ENCODE measurements at places on chromosomes 13 and 19.
A peak's percentile ranks its signal among the peaks of the same experiment; 100 is the strongest.

GRCh38 chr13:102212729-102213128 lies 189.1 kb downstream of the FGF14 start:
- no peaks in the 10 kb centered on the region for H3K4me1 ChIP-seq
- H3K27me3 ChIP-seq, result no peaks in the 10 kb centered on the region
- H3K4me3 ChIP-seq, result no peak overlapping the region
- H3K27ac ChIP-seq, result no peak overlapping the region
- DNase-seq, result no peak

- H3K4me1 ChIP-seq, result peaks cover 14% of the 10 kb centered on the region
- H3K27me3 ChIP-seq, result no peaks in the 10 kb centered on the region
- H3K27ac ChIP-seq, result peak overlapping the region; percentile 100
- no peak for DNase-seq
- peak overlapping the region; percentile 30 for H3K4me3 ChIP-seq
These were observed 500 bp upstream of the JUNB start for GRCh38 chr19:12790628-12791344.

- H3K36me3 ChIP-seq, result no peaks in the 10 kb centered on the region
- H3K4me3 ChIP-seq, result no peak overlapping the region
- DNase-seq, result no peak
- peaks cover 4% of the 10 kb centered on the region for H3K4me1 ChIP-seq
- no peaks in the 10 kb centered on the region for H3K27me3 ChIP-seq
These were observed 16.8 kb downstream of the SLAIN1 start for GRCh38 chr13:77714119-77714755.

DNA sequence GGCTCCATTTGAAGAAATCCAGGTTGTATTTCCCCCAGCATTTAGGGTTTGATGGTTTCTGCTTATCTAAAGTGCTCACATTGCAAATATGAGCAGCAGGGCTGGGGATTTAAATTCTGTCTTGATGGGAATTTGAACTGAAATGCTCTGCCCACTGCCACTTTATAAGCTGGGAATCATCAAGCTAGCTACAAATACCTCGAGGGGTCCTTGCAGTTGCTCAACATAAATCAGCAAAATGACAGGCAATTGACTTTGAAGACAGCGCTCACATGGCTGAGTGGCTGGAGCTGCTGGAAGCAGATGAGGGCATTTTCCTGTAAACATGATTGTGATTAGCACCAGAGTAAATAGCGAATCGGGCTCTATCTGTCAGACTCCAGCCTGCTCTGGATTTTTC lies 39.4 kb upstream of the MEDAG start:
- DNase-seq, result no peak
- no peak overlapping the region for H3K27ac ChIP-seq
- no peaks in the 10 kb centered on the region for H3K36me3 ChIP-seq
- H3K4me1 ChIP-seq, result peaks cover 3% of the 10 kb centered on the region
- no peaks in the 10 kb centered on the region for H3K27me3 ChIP-seq

- no peaks in the 10 kb centered on the region for H3K27me3 ChIP-seq
- peak; percentile 38 for DNase-seq
- no peaks in the 10 kb centered on the region for H3K36me3 ChIP-seq
- no peak overlapping the region for H3K27ac ChIP-seq
These were observed 149.0 kb upstream of the SOX1 start for GRCh38 chr13:111917901-111918300.

DNA sequence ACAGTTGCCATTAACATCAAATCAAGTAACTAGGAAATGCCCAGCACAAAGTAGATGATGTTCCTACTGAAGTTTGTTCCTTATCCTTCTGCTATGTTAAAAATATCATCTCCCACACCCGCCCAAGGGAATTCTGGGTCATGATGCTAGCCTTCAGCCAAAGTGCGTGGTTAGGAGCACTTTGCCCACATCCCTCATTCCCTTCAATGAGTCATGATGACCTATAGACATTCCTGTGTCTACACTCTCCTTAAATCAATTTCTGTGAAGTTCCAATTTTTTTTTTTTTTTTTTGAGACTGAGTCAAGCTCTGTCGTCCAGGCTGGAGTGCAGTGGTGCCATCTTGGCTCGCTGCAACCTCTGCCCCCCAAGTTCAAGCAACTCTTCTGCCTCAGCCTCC lies 17.0 kb downstream of the RXFP2 start:
- DNase-seq, result no peak
- no peaks in the 10 kb centered on the region for H3K4me1 ChIP-seq
- no peak overlapping the region for H3K4me3 ChIP-seq
- no peaks in the 10 kb centered on the region for H3K36me3 ChIP-seq

GRCh38 chr19:10406191-10406590 lies 2.8 kb upstream of the CDC37 start:
- no peak overlapping the region for H3K27ac ChIP-seq
- no peaks in the 10 kb centered on the region for H3K27me3 ChIP-seq
- no peaks in the 10 kb centered on the region for H3K36me3 ChIP-seq
- no peak overlapping the region for H3K4me3 ChIP-seq
- no peak for DNase-seq
- peaks cover 20% of the 10 kb centered on the region for H3K4me1 ChIP-seq

- peaks cover 12% of the 10 kb centered on the region for H3K4me1 ChIP-seq
- no peak for DNase-seq
- H3K36me3 ChIP-seq, result no peaks in the 10 kb centered on the region
- H3K27ac ChIP-seq, result no peak overlapping the region
- H3K27me3 ChIP-seq, result no peaks in the 10 kb centered on the region
These were observed 7.7 kb upstream of the IRS2 start for GRCh38 chr13:109794095-109794494.

- no peaks in the 10 kb centered on the region for H3K36me3 ChIP-seq
- no peaks in the 10 kb centered on the region for H3K4me1 ChIP-seq
- H3K27ac ChIP-seq, result no peak overlapping the region
- no peaks in the 10 kb centered on the region for H3K27me3 ChIP-seq
These were observed 42.7 kb downstream of the ADPRHL1 start for GRCh38 chr13:113410472-113411201.

DNA sequence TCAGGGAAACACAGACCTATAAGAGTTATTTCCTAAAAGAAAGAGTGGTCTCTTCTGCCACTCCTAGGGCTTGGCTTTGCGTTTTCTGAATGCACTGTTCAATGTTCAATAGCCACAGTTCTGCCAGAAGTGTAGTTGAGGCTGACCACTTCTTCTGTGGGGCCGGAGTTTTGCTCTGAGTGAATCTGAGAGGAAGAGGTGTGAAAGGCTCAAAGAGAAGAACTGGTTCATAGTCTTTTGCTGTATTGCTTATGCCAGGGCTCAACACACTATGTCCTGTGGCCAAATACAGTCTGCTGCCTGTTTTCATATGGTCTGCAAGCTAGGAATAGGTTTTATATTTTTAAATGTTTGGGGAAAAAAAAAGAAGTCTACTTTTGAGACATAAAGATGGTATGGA lies 128.2 kb downstream of the STOML3 start:
- H3K36me3 ChIP-seq, result peaks cover 7% of the 10 kb centered on the region
- H3K4me3 ChIP-seq, result no peak overlapping the region
- H3K27ac ChIP-seq, result no peak overlapping the region
- DNase-seq, result no peak
- no peaks in the 10 kb centered on the region for H3K27me3 ChIP-seq
- no peaks in the 10 kb centered on the region for H3K4me1 ChIP-seq

DNA sequence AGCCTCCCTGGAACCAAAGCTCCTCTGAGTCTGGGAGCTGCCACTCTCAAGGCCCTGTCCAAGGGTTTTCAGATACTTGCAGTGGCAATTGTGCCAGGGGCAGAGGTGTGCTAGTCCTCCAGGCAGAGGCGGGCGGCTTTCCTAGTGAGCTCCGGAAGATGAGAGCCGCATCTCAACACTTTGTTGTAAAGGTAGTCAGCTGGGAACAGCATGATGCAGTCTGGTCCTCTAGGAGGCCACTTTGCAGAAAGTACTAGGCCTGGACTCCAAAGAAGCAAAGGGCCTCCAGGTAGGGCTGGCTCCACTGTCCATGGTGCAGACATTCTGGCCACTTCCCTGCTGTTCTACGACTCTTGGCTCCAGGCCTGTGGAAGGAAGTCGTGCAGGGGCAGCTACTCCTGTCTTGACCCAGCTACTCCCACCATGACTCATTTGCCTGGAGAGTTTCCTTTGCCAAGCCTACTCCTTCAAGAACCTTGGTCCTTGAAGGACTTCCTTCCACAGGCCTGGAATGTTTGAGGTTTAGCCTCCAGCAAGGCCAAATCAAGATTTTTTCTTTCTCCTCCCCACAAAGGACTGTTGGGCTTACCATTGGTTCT lies 9.9 kb upstream of the ZNF536 start:
- H3K27ac ChIP-seq, result no peak overlapping the region
- no peak for DNase-seq
- H3K36me3 ChIP-seq, result no peaks in the 10 kb centered on the region
- H3K4me3 ChIP-seq, result no peak overlapping the region
- no peaks in the 10 kb centered on the region for H3K27me3 ChIP-seq

DNA sequence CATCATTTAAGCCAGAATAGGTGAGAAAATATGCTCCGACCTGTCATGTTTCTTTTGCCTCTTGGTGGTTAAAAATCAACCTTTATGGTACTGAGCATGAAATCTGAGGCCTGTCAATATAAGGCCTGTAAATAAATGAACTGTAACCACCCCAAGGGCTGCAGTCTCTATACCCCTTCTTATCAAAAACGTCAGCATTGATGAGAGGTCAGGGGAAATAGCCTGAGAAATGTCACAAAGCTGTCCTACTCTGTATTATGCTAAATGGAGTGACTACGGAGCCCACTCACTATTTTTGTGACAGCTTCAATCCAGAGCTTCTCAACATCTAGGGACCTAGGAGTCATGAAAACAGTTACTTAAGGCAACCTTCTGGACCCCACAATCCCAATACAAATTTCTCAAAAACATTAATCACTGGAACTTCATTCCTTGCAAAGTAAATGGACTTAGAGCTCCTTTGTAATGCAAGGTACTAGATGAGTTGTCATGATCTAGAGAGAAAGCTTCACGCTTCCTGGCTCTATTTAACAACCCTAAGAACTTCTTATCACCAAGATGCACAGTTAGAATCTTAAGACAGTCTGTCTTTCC lies 2.7 kb upstream of the RAP2A start:
- no peaks in the 10 kb centered on the region for H3K36me3 ChIP-seq
- no peak overlapping the region for H3K27ac ChIP-seq
- peaks cover 9% of the 10 kb centered on the region for H3K4me1 ChIP-seq

GRCh38 chr13:71828564-71828963 lies 38.4 kb downstream of the DACH1 start:
- no peak for DNase-seq
- H3K27me3 ChIP-seq, result peaks cover 5% of the 10 kb centered on the region
- H3K36me3 ChIP-seq, result no peaks in the 10 kb centered on the region
- no peaks in the 10 kb centered on the region for H3K4me1 ChIP-seq
- H3K4me3 ChIP-seq, result no peak overlapping the region

- H3K27ac ChIP-seq, result no peak overlapping the region
- no peak overlapping the region for H3K4me3 ChIP-seq
- H3K27me3 ChIP-seq, result no peaks in the 10 kb centered on the region
These were observed 117.2 kb downstream of the MIPEP start for GRCh38 chr13:23771956-23772355.

DNA sequence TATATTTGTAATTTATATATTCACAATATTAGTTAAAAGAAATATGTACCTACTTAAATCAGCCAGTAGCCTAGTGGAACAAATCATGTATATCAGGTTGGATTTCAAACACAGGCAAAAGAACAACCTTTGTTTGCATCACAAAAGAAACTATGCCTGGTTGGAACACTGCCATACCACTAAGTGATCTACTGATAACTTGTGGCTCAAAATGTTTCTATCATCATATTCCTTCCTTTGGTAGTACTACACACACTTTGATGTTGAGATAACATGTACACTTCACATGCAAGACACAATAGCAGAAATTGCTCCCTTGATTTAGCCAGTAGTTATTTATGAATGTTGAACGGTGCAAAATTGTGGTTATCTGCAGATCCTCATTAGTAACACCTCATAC lies 146.0 kb upstream of the GPC6 start:
- no peak for DNase-seq
- H3K27ac ChIP-seq, result no peak overlapping the region
- H3K36me3 ChIP-seq, result no peaks in the 10 kb centered on the region
- no peaks in the 10 kb centered on the region for H3K27me3 ChIP-seq
- no peak overlapping the region for H3K4me3 ChIP-seq

GRCh38 chr13:70896136-70896535 lies 787.9 kb upstream of the KLHL1 start:
- H3K4me3 ChIP-seq, result no peak overlapping the region
- no peaks in the 10 kb centered on the region for H3K4me1 ChIP-seq
- H3K27ac ChIP-seq, result no peak overlapping the region
- H3K27me3 ChIP-seq, result no peaks in the 10 kb centered on the region

DNA sequence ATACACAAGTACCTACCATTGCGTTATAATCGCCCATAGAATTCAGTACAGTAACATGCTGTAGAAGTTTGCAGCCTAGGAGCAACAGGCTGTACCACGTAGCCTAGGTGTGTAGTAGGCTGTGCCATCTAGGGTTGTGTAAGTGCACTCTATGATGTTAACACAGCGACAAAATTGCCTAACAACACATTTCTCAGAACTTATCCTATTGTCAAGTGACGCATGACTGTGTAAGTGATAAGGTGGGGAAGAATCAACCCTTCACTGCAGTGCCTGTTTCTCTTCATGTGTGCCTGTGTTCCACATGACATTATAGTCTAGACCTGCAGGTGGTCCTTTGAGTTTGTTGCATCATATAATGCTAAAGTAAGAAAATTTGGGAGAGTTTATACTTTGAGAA lies 94.0 kb downstream of the PCDH9 start:
- peaks cover 5% of the 10 kb centered on the region for H3K4me1 ChIP-seq
- H3K27ac ChIP-seq, result no peak overlapping the region
- H3K36me3 ChIP-seq, result no peaks in the 10 kb centered on the region
- no peak overlapping the region for H3K4me3 ChIP-seq

DNA sequence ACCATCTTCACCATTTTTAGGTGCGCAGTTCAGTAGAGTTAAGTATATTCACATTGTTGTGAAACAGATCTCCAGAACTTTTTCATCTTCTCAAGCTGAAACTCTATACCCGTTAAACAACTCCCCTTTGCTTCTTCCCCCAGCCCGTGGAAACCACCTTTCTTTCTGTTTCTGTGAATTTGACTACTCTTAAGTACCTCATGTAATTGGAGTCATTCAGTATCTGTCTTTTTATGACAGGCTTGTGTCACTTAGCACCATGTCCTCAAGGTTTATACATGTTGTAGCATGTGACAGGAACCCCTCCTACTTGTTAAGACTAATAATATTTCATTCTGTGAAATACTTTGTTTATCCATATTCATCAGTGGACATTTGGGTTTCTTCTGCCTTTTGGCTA lies 52.8 kb downstream of the TNFRSF19 start:
- no peaks in the 10 kb centered on the region for H3K36me3 ChIP-seq
- no peaks in the 10 kb centered on the region for H3K27me3 ChIP-seq
- no peak overlapping the region for H3K4me3 ChIP-seq
- DNase-seq, result no peak
- H3K27ac ChIP-seq, result no peak overlapping the region

GRCh38 chr13:102680842-102681740 lies 13.8 kb downstream of the METTL21C start:
- no peak overlapping the region for H3K4me3 ChIP-seq
- H3K27ac ChIP-seq, result no peak overlapping the region
- H3K4me1 ChIP-seq, result no peaks in the 10 kb centered on the region
- peaks cover 5% of the 10 kb centered on the region for H3K36me3 ChIP-seq
- no peaks in the 10 kb centered on the region for H3K27me3 ChIP-seq

- no peak overlapping the region for H3K27ac ChIP-seq
- no peaks in the 10 kb centered on the region for H3K4me1 ChIP-seq
- no peak overlapping the region for H3K4me3 ChIP-seq
- H3K36me3 ChIP-seq, result no peaks in the 10 kb centered on the region
- H3K27me3 ChIP-seq, result no peaks in the 10 kb centered on the region
These were observed 48.4 kb downstream of the SERP2 start for GRCh38 chr13:44421853-44422525.

Measured in pancreas (tissue), 10 donors.